ENCODE measurements at places on chromosomes 7 and 10.

DNA sequence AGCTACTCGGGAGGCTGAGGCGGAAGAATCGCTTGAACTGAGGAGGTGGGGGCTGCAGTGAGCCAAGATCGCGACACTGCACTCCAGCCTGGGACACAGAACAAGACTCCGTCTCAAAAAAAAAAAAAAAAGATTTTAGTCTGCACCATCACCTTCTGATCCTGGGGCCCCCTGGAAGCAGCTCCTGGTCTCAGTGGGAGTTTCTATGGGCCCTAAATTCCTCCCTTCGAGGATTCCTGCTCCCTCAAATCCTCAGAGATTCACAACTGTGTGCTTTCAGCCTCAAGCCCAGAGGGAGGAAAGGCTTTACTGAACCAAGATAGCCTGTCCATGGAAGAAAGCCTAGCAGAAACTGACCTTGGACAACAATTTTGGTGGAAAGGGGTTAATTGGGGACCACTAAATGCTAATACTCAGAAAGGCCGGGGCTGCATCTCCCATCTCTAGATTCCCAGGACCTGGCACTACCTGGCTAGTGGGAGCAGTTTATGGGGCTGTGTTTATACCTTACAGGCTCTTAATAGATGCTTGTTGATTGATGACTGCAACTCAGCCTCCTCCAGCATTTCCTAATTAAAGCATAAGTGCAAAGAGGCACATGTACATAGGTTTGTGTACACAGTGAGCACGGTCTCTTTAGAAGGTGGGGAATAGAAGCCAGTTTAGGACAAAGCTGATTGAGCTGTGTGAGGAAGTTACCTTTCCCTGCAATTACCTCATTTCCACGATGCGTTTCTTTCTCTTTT is 9.2 kb upstream of the FGFR2 start:
- DNase-seq, result no peak

DNA sequence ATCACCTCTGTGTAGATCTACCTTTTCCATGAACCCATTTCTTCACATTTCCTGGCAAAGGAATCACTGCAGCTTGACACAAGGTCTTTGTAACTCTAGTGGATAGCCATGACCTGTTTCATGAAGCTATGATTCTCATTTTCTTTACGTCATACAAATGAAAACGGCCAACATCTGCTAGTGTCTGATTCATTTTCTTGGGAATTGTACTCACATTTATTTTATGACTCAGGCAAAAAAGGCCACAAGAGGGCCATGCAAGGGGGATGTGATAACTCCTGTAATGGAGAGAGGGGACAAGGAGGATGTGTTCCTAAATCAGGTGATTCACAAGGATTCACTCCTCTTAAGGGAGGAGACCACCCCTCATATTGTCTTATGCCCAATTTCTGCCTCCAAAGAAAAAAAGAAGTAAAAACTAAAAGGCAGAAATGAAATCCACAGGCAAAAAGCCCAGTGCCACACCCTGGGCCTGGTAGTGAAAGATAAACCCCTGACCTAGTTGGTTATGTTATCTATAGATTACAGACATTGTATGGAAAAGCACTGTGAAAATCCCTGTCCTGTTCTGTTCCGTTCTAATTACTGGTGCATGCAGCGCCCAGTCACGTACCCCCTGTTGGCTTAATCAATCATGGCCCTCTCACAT is 249.9 kb downstream of the IPMK start:
- DNase-seq, result no peak

DNA sequence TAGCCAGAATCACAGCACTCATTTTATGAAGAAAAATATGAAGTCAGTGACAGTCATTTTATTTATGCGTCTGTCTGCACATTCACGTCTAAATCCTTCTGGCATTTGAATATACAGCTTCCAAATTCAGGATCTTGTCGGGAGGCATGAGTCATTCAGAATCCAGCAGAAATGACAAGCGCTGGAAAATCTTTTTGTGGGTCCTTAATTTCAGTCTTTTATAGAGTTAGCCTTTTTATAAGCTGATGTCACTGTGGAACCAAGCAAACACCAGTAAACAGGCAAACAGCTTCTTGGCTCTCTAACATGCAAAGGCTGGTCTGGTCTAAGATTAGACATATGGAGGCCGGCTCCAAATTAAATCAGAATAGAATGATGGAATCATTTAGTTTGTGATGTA is 388.2 kb upstream of the TEX47 start:
- no peak for DNase-seq

DNA sequence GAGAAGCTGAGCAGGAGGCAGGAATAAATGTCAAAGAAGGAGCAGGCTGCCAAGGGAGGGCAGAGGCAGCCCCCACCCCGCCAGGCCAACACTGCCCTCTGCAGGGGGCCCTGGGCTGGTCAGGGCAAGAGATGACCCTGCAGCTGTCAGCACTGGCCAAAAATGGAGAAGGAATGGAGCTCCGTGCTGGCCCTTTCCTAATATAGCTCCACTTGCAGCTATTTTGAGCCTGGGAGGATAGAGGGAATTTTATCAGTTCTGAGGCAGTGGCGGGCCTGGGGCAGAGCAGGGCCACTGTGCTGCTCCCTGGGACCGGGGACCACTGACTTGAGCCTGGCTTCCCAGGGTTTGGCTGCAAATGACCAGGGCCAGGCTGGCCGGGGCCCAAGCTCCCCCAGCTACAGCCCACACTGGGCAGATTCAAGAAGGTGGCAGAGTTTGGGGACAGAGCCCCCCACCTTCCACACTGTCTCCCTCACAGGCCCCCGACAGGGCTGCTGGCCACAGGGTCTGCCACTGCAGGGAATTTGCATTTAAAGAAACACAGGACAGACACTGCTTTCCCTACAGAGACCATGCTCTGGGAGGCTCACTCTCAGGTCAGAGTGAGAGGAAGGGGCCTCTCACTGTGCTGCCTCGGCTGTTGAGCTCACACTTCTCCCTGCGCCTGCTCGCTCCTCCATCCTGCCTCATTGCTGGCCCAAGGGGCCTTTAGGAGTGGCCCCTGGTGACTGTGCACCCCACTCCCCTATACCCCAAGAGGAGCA is 16.2 kb downstream of the LDB3 start:
- no peak for DNase-seq

DNA sequence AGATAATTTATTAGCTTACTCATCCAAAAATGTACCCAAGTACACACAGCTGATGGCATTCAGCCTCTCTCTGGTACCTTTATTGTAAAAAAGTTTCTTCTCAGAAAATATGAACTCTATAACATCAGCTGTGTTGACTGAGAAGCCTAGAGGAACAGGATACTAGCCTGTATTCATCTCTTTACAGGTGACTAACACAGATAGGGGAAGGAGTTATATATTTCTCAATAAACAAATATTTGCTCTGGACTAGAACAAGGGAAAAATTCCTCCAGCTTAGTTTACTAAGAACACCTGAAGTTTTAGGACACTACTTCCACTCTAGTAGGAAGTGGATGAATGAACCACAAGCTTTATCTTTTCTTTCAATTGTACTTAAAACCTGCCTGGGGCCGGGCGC is 67.8 kb downstream of the ZNF248 start:
- DNase-seq, result no peak

- no peak for DNase-seq
These were observed 119.3 kb downstream of the SRPK2 start for GRCh38 chr7:105269397-105269796.

DNA sequence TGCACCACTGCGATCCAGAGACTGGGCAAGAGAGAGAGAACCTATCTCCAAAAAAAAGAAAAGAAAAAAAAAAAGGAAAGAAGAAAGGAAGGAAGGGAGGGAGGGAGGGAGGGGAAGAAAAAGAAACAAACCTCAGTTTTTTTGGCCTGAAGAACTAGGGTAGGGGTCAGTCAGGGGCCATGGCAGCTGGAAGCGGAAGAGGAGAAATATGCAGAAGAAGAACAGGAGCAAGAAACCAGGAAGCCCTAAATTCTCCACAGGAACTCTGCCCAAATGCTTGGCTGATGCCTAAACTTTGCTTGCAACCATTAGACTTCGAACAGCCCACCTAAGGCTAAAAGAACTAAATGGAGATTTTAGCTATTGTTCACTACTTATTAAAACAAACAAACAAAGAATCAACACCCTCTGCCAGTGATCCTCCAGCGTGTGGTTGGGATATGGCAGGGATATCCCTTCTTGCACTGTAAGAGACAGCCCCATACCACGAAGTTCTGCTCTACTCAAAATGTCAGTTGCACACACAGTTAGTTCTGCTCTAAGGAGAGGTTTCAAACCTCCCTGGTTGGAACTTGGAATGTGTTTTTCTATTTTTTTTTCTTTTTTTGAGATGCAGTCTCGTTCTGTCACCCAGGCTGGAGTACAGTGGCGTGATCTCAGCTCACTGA is 139.5 kb downstream of the FAM107B start:
- DNase-seq, result no peak

DNA sequence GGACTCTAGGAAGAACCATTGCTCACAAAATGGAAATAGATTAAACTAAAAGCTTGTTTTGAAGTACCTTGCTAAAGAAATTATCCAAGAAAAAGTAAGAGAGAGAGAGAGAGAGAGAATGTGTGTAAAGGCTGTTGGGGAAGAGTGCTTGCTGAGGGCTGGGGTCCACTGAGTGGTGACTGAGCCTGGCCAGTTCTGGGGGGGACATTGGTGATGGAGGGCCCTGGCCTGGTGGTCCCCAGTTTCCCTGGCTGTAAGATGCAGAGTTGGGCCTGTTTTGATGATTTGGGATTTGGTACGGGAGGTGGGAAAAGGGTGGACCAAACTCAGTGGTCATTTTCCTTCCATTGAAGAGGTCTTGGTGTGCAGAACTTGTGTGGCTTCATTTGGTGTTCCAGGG is 880 bp downstream of the RAMP3 start:
- no peak for DNase-seq

DNA sequence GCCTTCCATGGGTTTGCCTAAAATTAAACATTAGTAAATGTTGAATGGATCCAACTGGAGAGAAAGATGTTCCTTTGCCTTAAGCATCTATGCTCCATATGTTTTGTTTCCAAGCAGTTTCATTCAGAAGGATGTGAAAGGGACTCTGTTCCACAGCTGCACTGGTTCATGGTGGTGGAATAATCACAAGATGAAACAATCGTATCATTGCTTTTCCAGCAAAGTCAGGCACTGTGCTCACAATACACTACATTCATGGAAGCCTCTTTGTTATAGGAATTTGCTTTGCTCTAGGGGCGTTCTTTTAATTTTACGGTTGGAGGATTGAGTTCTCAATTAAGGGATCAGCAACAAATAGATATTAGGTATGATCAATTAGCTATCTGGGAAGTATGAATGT is 33.8 kb downstream of the RAMP3 start:
- no peak for DNase-seq

GRCh38 chr7:29854257-29854938 is 48.1 kb downstream of the WIPF3 start:
- DNase-seq, result no peak

DNA sequence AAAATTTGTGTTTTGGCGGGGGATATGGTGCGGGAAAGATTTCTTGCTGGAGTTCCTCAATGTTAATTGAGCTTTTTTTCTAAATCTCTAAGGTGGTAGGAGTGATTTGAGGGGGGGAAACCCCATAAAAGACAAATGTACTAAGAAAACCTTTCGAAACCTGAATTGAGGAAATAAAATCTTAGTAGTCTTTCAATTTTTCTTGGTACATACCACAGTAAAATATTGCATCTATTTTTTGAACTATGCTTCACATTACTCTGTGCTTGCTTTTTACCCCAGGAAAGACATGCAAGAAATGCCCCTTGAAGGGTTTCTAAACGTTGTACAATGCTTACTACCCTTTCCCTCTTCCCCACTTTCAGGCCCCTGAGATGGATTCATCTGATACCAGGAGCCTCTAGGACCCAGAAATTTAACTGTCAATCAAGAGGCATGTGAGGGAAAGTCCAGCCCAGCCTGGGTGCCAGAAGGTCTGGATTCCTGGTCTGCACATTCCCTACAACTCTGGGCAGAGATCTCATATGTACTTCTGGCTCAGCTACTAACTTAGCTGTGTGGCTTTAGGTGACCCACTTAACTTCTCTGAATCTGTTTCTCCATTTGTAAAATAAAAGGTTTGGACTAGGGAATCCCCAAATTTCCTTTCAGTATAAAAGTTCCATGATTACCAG is 5.8 kb upstream of the PDCD4 start:
- DNase-seq, result no peak

DNA sequence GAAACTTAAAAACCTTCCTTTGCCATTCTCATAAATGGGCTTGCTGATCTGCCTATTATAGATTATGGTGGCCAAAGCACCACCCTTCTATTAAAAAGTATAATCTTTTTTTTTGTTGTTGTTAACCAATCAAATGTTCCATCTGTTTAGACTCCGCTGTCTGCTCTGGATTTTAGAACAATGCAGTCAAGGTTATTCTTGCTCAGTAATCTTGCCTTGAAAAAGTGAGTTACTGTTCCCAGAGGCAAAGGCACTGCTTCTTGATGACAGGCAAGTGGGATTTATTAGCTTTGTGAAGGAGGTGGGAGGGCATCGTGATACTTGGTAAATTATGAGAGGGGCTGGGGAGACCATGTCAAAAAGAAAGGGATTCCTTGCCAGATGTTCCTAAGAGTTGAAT is 143.5 kb downstream of the KIAA1217 start:
- DNase-seq, result no peak

GRCh38 chr7:12056381-12056780 is 154.7 kb upstream of the TMEM106B start:
- no peak for DNase-seq

- DNase-seq, result no peak
These were observed 46.7 kb upstream of the WNT16 start for GRCh38 chr7:121282129-121282528.

DNA sequence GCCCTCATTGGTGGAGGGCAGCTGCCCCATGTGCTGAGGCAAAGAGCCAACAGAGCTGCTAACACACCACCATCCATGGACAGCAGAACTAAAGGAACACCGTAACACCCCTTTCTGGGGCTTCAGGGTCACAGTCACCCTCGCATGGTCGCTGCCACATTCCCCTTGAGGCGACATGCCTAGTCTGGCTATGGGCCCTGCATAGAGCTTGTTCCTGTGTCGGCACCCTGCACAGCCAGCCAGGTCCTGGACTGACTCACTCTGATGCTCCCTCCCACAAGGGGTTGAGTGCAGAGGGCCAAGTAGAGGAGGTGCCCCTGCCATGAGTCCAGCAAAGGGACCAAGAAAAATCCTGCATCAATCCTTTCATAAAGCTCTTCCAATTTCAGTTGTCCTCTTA is 77.8 kb downstream of the GNAT3 start:
- no peak for DNase-seq

DNA sequence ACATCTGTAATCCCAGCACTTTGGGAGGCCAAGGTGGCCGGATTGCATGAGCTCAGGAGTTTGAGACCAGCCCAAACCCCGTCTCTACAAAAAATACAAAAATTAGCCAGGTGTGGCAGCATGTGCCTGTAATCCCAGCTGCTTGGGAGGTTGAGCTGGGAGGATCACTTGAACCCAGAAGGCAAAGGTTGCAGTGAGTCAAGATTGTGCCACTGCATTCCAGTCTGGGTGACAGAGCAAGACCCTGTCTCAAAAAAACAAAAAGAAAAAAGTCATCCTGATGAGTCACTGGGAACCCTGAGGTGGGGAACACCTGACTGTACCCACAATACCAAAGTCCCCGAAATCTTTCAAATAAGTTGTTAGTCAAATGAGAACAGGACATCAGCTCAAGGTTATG is 80.0 kb downstream of the NEBL start:
- no peak for DNase-seq

DNA sequence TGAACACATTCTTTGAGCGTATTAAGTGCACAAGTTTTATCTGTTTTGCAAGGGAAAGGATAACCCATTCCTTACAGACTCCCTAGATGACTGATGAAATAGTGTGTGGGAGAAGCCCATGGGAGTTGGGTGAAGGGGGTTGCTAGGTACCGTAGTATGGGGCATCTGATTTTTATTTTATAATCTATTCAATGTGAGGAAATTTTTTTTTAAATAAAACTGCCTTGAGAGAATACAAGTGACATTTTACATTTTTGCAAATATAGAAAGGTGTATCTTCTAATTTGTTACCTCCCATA is 1.4 kb downstream of the BTAF1 start:
- no peak for DNase-seq
